ENCODE measurements at places on chromosomes 11 and 22.

- DNase-seq, result no peak
These were observed 61.3 kb upstream of the ANO1 start for GRCh38 chr11:70016666-70017367.

GRCh38 chr11:42462558-42463310, 849.1 kb upstream of the API5 start:
- no peak for DNase-seq

DNA sequence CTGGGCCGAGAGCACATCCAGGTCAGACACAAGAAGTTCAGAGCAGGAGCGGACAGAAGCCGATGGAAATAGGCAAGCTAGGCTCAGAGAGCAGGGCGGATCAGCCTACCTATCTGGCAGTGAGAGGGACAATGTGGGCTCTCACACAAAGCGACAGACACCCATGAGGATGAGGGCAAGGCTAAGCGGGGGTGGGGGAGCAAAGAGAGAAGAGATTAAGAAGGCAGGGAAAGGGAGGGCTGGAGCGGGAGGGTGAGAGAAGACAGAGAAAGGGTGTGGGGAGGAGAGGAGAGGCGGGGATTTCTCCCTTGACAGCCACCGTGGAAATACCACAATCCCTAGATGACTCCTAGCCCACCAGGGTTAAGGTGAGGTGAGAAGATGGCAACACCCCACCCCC, 57.9 kb downstream of the BUD13 start:
- no peak for DNase-seq

DNA sequence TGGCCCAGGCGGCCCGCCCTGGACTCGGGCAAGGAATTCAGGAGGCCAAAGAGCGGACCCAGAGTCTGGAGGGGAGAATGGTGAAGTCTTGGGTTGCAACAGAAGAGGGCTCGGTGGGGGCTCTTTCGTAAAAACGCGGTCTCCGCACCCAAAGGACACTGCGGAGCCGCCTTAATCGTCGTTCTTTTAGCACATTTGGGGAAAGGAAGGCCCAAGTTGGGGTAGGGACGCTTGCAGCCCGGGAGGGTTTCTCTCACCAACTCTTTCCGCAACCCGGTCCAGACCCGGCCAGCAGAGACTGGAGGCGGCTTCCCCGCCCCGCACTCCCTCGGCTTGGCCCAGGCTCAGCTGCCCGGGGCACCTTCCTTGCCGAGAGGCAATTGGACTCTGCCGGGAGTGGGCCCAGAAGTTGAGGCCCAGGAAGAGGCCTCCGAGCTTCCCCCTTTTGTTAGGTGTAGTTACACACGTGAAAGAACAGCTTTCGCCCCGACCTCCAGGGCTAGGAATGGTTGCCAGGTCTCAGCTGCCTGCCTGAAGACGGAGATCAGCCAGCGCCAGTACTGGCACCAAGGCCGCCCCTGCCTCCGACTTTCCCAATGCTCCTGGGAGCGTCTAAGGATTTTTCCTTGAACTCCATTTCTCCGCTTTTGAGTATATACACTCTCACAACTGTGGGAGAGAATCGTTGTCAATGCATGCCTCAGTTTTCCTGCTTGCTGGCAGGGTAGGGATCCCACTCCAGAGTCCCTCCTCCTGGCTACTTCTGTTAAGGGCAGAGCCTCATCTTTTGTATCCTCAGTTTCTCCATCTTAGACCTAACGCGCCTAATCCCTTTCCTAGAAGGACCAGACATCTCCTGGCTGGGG, 3.7 kb downstream of the ALX4 start:
- DNase-seq, result no peak

GRCh38 chr11:117722082-117722481, 74.9 kb downstream of the DSCAML1 start:
- DNase-seq, result no peak

- no peak for DNase-seq
These were observed 548.5 kb downstream of the BUD13 start for GRCh38 chr11:116224154-116224888.

- DNase-seq, result no peak
These were observed 26.8 kb downstream of the CLDN25 start for GRCh38 chr11:113806406-113806805.

- DNase-seq, result no peak
These were observed 6.7 kb downstream of the RNF141 start for GRCh38 chr11:10534316-10534715.

DNA sequence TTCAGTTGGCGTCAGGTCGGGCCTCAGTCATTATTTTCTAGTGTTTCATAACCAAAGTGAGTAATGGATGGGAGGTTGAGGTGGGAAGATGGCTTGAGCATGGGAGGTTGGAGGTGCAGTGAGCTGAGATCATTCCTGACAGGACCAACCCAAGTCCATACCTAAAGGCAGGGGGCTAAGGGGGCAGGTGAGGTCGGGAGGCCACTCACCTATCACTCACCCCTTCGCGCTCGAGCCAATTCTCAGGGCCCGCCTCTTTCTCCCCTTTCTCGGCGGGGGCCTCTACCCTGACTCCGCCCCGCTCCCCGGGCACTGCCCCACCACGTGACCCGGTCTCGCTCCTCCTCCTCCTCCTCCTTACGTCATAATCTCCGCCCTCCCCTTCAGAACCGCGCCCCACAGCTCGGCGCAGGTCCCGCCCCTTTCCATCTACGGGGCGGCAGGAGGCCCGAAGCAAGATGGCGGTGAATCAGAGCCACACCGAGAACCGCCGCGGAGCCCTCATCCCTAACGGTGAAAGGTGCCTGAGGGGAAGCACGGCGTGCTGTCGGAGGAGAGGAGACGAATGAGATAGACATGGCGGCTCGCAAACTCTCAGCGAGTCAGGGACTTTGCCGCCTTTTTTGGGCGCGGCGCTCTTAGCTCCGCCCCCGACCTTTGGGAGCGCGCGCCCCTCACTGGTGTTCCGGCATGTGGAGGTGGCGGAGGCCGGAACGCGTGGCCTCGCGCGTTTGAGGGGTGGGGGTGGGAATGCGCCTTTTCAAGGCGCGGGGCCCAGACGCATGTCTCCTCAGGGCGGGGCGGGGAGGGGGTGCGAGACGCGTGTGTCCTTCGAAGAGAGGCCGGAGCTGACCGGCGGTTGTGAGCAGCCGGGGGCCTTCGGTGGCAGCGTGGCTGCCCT, at the start of gene WBP2NL:
WBP2NL (plus strand) TSS at position 428 of the 901 bp plus-strand sequence; CDS start at position 459, 31 bp downstream.
- peak; percentile 74 for DNase-seq

DNA sequence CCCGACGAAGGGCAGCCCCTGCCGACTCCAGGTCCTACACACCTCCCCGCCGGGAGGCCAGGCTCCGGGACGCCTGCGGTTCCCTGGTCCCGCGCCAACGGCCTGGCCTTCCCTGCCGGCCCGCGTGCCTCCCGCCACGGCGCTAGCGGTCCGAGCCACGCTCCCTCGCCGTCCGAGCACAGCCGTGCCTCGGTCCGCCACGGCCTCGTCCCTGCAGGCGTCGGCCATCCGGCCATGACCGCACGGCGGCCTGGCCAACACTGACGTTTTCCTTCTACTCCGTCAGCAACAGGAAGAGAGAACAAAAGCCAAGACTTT, 532 bp downstream of the EIF4G2 start:
- no peak for DNase-seq

DNA sequence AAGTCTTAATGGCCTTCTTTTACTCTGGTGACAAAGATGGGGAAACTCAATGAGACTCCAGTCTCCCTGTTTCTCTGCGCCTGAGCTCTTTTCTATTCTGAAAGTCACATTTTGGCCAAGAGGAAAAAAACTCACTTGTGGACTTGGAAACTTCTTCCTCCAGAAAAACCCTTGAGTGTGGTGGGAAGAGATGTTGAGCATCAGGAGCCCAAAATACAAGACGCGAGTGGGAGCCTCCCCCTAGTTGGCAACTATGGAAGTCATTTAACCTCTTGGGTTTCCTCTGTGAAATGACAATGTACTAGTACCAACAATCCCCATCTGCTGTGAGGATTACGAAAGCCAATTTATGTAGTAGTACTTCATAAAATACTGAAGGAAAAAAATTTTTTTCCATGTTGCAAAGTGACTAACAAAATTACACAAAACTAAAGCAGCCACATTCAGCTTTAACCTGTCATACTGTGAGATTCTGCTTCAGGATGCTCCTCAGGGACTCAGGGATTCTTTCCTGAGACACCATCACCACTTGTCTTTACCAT, 524 bp upstream of the SLC25A17 start:
- DNase-seq, result no peak

DNA sequence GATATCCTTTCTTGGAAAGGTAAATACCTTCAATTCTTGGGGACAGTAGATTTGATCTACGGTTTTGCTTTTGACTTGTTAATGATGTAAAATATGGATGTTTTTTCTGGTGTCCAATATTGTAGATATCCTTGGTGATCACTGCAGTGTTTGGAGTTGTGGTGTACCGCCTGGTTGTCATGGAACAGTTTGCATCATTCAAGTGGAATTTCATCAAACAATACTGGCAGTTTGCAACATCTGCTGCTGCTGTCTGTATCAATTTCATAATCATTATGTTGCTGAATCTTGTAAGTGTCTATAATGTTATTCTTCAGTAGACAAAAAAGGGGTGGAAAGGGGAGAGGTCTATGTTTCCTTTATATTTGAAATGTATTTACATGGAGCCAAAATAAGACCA, 27.4 kb upstream of the MUC15 start:
- no peak for DNase-seq

GRCh38 chr22:39524753-39525657, 4.6 kb downstream of the ATF4 start:
- no peak for DNase-seq

- DNase-seq, result no peak
These were observed 870 bp upstream of the CTTN start for GRCh38 chr11:70397336-70397982.

DNA sequence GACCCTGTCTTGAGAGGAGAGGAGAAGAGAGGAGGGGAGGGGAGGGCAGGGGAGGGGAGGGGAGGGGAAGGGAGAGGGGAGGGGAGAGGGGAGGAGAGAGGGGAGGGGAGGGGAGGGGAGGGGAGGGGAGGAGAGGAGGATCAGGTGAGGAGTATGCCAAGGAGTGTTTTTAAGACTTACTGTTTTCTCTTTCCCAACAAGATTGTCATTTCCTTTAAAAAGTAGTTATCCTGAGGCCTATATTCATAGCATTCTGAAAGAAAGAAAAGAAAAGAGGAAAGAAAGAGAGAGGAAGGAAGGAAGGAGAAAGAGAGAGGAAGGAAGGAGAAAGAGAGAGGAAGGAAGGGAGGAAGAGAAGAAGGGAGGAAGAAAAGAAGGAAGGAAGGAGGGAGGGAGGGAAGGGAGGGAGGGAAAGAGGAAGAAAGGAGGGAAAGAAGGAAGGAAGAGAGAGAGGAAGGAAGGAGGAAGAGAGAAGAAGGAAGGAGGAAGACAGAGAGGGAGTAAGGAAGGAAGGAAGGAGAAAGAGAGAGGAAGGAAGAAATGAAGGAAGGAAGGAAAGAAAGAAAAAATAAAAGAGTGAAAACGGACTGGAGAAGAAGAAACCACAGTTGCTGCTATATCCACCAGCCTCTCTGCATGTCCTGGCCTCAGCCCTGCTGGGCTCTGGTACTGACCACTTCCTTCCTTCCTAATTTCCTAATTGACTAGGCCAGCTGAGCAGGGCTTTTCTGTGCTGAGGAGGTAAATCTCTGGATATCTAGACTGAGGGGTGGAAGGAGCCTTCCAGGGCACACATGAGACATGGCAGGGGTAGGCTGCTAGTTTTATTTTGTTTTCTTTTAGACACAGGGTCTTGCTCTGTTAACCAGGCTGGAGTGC, 1.1 kb upstream of the SAA1 start:
- no peak for DNase-seq
